ENCODE measurements at places on chromosomes 7 and 10. TPM values are rescaled to one million over a fixed set of nuclear protein-coding genes. Genes with fewer than 3 reads are reported as not detected.

DNA sequence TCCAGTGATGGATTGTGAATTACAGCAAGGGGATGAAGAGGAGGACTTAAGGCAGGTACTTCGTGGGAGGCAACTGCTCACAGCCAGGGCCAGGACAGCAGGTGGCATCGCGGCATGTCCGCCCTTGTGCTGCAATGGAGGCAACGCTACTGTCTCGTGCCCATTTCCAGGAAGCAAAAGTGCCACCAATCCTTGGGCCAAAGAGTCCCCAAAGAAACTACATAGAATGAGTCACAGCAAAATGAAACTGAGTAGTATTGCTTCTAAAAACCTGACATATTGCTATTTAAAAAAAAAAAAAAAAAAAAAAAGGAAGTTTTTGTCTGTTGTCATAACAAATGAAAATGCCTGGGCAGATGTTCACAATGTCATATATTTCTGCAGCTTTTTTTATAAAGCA lies 46.6 kb downstream of the RSU1 start:
- DNase-seq, result no peak

DNA sequence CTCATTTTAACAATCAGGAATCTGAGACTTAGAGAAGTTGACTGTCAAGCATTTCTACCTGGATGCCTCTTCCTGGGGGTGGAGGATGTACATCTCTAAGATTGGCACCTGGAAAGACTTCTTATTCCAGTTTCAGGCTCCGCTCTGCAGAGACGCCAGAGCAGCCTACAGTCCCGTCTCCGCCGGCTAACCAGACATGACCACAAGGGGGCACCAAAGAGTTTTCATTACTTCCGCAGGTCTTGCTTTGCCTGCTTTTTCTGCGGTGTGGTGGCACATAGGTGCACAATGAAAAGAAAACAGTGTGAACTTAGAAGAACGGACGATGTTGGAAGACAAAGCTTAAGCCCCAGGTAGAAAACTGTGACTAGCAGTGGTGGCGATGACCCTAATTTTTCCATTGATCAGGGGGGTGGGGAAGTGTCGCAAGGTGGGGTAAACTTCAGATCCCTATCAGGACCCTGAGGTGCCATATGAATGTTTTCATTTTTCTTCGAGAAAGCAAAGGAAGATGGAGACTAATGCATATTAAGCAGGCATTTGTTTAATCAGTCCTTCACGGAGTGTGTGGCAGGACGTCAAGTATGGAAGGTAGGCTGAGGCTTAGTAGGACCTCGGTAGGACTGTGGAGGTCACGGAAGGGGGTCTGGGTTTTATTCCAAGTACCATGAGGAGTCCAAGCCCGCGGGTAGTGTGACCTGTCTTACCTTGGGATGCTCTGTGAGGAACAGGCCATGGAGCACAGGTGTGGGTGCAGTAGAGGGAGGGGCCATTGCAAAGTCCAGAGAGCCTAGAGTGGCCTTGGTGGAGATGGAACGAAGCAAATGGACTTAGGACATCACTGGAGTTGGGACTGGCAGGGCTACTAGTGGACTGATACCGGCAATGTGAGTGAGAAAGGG lies 60.1 kb upstream of the SORCS3 start:
- peak; percentile 93 for DNase-seq

- DNase-seq, result no peak
Observed at GRCh38 chr7:2237109-2237602, 4.4 kb upstream of the MAD1L1 start.

GRCh38 chr7:117202511-117202910 lies 120.3 kb downstream of the WNT2 start:
- DNase-seq, result no peak

DNA sequence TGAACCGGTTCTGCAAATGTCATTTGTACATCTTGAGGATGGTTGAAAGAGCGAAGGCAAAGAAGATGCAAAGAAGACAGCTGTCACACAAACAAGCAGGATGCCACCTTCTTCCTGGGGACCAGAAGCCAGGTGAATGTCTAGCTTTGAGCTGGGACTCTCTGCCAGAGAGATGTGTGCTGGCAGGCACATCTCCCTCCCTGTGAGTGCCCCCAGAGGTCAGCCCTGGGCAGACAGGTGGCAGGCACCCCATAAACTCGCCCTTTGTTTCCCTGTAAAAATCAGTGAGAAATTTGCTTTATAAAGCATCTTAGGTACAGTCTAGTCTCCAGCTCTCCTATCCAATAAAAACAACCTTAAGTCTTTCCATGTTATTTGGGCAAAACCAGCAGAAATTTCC lies 2.6 kb upstream of the TCERG1L start:
- no peak for DNase-seq

DNA sequence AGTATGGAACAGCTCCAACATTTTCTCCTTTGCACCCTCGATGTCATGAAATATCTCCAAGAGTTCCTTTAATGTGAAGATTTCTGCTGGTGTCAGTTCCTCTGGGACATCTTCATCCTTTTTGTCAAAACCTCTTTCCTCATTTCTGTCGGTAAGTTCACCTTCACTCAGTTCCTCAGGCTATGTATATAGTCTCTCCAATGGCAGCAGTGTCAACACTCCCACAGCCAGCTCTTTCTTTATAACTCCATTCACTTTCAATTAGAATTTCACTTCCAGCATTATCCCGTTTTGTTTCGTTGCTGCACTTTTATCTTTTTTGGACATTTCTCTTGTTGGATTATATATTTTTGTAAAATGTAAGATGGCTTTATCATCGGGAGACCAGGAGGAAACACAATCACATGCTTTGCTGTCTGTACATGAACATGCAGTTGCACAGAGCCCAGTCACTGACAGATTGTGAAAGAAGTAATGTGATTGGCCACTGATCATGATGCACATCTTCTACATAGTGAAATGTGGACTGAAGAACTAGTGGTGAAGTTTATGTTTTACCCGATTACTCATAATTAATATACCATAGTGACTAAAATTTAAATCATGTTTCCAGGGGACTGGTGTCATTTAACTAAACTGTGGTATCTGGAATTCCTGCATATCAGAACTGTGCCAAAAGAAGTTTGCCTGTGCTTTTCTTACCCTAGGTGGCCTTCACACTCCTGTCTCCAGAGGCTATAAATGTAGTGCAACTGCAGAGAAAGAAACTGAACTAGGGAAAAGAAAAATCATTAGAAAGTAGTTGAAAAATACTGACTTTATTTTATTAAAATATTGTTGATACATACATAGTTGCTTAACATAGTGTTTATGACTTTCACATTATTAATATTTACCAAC lies 289.6 kb downstream of the PPP1R3A start:
- no peak for DNase-seq

DNA sequence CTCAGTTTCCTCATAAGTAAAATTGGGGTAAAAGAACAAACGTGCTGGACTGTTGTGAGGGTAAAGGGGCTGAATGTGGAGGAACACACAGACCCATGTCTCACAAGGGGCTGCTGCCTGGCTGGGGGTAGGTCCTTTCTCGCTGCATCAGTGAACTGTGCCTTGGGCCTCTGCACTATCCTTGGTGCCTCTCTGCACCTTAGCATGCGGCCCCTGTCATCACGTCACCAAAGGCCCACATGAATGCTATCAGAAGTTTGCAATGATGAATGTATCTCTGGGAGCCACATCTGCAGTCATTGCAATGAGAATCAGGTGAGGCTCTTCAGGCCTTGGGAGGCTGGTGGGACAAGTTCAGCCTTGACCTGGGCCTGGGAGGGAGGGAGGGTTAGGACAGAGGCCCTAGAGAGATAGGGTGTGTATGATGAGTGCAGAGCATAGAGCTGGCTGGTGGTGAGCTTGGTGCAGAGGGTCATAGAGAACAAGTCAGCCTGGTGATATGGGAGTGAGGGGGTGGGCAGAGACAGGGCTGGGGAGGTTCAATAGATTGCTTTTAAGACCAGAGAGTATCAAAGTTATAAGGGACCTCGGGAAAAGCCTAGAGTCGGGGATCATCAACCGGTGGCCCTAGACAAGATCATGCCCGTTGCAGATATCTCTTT lies 308.4 kb downstream of the RPS24 start:
- DNase-seq, result no peak

DNA sequence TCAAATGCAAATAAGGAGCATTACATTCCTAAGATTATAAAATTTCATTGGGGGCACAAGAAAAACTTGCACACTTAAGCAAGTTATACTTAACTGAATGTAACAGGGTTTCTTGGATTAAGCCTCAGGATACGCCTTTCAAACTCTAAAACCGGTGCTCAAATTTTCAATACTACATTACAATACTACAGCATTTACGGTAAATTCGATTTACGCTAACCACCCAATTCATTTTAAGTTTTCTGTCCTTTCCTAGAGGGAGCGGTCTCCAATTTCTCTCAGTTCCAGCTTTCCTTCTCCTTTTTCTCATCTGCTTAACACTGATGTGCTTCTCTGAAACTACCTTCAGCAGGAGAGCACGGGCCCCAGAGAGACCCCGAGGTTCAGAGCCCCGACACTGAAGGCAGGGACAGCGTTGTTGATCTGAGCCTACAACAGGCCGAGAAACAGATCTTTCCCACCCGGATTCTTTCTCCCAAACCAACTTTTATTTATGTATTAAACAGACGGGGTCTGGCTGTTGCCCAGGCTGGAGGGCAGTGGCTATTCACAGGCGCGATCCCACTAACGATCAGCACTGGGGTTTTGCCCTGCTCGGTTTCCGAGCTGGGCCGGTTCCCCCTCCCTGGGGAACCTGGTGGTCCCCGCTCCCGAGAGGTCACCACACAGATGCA lies 798 bp downstream of the ZNF425 start:
- DNase-seq, result no peak

- no peak for DNase-seq
Observed at GRCh38 chr7:147519062-147519461, 1071.5 kb upstream of the C7orf33 start.

GRCh38 chr10:103921750-103922195 lies 3.8 kb upstream of the STN1 start:
- no peak for DNase-seq

GRCh38 chr10:8053446-8054243 lies 843 bp upstream of the GATA3 start:
- DNase-seq, result no peak

DNA sequence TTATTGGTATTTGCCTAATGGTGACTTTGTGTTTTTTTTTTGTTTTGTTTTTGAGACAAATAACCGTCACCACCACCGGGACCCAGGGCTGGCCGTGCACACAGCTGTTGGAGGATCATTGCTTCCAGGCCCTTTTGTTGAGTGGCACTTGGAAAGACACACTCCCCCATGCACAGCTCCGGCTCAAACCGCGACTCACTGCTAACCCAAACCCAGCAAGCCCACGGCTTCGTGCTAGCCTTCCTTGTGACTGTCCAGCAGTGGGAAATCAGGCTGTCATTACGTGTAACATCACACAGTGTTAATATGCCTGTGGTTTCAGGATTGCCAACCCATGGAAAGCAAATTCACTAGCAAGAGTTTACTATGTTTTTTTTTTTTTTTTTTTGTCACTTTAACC lies 17.4 kb downstream of the BNIP3 start:
- no peak for DNase-seq

DNA sequence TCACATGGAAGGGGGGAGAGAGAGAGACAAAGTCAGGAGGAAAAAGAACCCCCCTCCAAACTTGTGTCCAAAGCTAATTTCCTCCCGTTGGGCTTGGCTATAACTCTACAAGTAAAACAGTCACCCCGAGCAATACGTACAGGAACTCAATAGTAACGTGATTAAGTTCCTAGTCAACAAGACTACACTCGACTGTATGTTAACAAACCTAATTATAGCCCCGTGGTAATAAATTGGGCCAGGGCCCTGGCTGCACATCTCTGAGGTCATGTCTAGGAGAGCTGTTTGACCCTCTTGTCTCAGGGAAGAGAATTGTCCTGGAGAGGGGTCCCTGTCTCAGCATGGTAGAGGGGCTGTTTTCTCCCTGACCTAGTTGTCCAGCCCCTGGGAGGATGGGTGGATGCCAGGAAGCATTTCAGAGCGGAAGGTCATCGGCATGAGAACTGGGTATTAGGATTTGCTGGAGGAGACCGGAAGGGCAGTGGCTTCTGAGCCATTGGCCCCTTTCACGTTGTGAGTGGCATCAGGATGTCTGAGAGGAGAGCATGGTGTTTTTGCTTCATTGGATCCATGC lies 60.2 kb upstream of the COMTD1 start:
- no peak for DNase-seq

DNA sequence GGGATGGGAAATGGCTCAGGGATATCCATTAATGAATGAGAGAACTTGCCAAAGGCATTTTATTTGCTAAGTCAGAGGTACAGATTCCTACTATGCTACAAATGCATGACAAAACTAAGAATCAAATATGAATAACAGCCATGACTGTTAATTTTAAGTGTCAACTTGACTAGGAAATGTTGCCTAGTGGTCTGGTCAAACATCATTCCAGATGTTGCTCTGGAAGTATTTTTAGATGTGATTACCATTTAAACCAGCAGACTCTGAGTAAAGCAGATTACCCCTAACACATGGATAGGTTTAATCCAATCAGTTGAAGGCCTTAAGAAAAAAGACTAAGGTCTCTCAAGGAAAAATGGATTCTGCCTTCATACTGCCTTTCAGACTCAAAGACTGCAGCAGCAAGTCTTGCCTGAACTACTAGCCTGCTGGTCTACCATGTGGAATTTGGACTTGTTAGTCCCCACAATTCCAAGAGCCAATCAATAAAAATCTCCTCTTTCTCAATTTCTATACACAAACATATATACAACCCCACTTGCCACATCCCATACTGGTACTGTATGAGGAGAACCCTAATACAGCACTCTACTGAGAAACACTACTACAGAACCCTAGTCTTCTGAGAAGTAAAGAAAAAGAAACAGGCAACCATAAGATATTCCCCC lies 119.1 kb downstream of the NRBF2 start:
- no peak for DNase-seq

- no peak for DNase-seq
Observed at GRCh38 chr7:2087744-2088143, 145.0 kb downstream of the MAD1L1 start.

DNA sequence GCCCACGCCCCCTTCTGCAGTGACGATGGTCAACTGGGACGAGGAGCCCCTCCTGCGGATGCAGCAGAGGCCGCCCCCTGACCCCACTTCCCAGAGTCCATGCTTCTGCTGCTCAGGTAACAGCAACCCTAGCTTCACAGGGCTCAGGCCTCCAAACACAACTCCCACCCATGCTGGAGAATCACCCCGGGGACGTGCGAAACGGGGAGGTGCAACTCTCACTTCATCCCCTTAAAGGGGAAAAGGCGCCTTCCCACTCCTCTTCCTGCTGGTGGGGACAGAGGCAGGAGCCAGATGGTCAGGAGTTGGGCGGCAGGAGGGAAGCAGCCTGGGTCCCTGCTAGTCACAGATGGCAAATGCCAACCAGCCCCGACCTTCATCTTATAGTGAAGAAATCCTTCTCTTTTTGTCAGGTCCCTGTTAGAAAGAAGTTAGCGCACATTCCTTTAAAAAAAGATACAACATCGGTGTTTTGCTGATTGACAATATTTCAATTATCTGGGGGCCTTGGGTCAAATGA lies 155.4 kb downstream of the DIP2C start:
- no peak for DNase-seq

Gene BRAF
- 71.4 TPM for total RNA-seq

Gene CPED1
- 26.5 TPM for total RNA-seq

Gene PANK1
- 35.2 TPM for total RNA-seq

Gene GLI3
- 11.3 TPM for total RNA-seq

Gene PNLIPRP3
- not detected for total RNA-seq

Gene LAMTOR4
- 155 TPM for total RNA-seq

Gene SAMD9
- 12.2 TPM for total RNA-seq

Gene FAM13C
- total RNA-seq, result 47.2 TPM

Gene GRID1
- 14.6 TPM for total RNA-seq

Gene HSPA12A
- 35.1 TPM for total RNA-seq

Gene INPP5A
- 34.7 TPM for total RNA-seq

Gene FRA10AC1
- 10.0 TPM for total RNA-seq

Data from spinal cord (tissue), 10 donors.